NCI-H82 (cell line): ENCODE measurements at places on chromosomes 6 and 20.

DNA sequence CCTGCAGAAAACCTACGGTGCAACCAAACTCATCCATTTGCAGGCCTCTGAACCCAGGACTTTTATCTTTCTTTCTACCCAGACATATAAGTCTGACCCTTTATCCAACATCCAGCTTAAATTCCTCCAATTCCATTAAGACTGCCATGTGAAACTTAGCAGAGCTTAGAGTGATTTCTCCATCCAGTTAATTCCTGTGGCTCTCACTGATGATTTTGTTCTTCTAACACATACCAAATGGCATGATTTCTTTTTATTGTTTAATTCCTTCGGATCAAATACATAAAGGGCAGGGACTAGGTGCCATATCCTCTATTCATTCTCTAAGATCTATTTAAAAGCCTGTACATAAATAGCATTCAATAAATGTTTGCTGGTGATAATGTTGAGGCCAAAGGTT lies 92.9 kb downstream of the TASP1 start:
- DNase-seq: peak; percentile 23

DNA sequence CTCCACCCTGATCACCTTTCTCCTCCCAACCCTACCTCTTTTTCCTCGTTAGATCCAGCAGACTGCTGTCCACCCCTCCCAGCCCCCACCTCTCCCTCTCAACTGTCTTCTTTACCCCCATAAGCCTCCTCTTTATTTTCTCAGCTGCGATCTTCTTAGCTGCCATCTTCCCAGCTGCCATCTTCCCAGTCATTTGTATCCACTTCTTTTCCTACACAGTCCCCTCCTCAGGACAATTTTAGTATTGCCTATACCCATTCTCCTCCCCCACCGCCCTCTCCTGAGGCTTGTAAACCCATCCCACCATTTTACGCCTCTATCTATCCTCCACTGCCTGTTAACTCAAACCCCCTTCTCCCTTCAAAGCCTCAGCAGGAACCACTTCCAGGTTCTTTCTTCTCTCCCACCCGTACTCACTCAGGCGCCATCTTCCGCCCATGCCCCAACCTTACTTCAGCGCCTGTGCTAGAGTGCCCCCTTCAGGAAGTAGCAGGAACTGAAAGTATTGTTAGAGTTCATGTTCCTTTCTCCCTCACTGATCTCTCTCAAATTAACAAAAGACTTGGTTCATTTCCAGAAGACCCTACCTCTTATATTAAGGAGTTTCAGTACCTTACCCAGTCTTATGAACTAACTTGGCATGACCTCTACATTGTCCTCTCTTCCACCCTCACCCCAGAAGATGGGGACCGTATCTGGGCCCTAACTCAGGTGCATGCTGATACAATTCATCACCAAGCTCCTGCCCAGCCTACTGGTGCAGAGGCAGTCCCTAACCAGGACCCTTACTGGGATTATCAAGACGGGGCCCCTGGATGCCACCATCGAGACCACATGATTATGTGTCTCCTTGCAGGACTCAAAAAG lies 236.0 kb downstream of the ADGRG6 start:
- peak; percentile 74 for DNase-seq

GRCh38 chr6:161682982-161683381 lies 409.1 kb upstream of the AGPAT4 start:
- no peak for DNase-seq

GRCh38 chr6:142470421-142470820 lies 168.6 kb downstream of the ADGRG6 start:
- no peak for DNase-seq

GRCh38 chr6:35091346-35092083 lies 49.6 kb downstream of the TCP11 start:
- DNase-seq: no peak

DNA sequence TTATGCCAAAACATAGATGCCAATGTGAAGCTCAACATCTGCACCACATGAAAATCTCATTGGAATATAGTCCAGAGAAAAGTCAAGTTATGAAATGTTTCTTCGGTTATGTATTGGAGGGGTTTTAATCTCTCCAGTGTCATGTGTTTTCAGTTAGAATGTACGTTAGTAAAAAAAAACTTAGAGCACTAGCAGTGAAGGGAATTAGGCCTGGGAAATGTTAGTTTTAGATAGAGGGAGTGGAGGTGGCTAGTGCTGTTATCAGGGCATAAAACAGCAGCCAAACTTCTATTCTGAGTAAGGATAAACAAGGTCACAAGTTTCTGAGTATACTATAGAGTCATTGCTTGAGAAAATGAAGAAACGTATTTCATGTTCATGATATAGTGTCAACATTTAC lies 42.9 kb downstream of the HDGFL1 start:
- no peak for DNase-seq

DNA sequence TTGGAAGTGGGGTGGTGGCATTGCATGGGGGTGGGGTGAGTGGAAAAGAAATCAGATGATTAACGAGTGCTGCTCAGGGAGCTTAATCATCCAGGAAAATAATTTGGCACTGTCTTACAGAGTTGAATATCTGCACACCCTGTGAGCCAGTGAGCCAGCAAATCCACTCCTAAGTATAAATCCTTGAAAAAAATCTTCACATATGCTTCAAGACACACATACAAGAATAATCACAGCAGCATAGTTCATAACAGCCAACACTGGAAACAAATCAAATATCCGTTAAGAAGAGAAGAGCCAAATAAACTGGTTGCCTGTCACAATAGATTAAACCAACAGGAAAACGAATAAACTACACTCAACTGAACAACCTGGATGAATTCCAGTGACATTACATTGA lies 62.8 kb downstream of the SAMD3 start:
- peak; percentile 44 for DNase-seq

- DNase-seq: no peak
Measured at GRCh38 chr6:125198398-125198937, 44.9 kb downstream of the TPD52L1 start.

- no peak for DNase-seq
Measured at GRCh38 chr20:45429618-45430017, 13.7 kb downstream of the PIGT start.

GRCh38 chr6:815348-815738 lies 122.4 kb upstream of the EXOC2 start:
- peak; percentile 12 for DNase-seq

DNA sequence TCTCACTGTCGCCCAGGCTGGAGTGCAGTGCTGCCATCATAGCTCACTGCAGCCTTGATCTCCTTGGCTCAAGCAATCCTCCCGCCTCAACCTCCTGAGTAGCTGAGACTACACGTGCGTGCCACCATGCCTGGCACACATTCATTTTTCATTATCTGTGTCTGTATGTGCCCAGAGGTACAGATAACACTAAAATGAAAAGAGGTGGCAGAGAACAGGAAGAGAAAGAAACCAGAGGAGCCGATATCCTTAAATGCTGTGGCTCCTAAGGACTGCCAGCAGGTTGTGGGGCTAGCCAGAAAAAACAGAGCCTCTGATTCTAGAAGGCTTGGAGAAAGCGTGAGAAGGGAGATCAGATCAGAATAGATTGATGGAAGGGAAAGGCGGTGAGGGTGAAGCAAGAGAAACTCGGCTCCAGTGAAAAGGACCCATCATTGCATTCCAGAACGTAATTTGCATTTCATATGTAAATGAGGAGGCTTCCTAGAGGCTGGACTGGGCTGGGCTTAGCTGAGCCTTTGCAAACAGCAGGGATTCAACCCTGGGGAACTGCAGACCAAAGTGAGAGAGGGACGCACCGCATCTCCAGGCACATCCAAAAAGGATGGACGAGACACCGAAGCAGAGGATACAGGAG lies 64.2 kb downstream of the GCNT2 start:
- no peak for DNase-seq

DNA sequence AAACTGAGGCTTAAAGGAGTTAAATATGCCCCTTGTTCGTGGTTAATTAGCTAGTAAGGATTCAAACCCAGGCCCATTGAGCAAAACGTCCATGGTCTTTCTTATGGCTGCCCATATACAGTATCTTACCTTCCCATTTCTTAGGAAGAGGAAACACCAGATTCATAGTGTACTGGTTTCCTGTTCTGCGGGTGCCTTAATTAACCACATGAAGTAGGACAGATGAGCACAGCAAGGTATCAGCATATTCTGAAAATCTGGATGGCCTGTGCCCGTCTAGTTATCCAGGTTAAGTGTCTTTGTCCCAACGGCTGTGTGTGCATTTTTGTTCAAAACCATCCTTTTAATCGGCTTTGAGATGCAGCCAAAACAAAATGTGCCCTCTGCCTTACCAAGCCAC lies 93.4 kb upstream of the TRAF3IP2 start:
- DNase-seq: no peak

DNA sequence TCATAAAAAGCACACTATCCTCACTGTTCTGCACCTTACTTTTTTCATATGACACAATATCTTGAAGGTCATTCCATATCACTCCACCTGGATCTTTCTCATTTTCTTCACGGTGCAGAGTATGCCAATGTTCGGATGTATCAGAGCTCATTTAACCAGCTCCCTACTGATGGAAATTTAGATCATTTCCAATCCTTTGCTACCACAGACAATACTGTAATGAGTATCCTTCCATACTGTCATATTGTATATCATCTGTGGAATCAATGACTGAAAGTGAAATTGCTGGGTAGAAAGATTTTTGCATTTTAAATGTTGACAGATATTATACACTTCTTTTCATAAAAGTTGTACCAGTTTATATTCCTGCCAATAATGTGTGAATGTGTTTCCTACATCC lies 2.2 kb upstream of the RAB44 start:
- DNase-seq: no peak

DNA sequence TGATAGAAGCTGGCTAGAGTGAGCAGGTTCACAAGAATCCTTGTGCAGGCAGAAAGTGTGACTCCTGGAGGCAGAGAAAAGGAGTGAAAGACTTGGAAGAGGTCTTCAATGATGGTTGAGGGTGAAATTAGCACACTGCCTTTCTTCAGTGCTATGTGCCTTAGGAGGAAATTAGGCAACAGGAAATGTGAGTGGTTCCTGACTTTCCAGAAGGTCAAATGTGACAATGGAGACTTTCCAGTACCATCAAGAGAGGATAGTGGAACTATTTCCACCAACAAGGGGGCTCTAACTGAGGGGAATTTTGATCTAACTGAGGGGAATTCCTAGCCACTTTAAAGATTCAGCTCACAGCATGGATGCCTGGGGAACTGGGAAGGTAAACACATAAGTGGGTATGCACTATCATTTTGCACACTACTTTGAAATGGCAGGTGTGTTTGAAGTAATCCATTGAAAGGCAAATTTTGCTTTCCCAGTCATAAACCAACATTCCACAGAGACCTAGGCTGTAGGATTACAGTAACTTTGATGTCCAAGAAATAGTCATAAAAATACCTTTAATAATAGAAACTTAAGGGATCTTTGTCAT lies 90.0 kb downstream of the PERP start:
- DNase-seq: no peak

DNA sequence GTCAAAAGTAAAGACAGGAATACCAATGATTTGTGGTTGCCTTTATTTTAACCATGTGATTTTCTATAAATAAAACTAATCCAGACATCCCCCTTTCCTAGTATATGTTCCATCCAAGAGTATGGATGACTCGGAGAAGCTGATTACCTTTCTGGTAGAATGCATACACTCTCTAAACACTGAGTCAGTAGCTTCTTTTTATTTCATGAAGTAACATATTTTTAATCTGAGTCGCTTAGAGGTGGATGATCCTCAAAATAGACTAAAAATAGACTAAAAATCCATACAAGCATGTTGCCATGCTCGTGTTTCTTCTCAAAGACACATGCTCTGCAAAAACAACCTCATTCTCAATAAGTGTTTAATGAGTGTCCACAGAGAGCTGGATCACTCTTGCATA lies 263.7 kb downstream of the COL12A1 start:
- DNase-seq: no peak

- DNase-seq: no peak
Measured at GRCh38 chr20:10976051-10976450, 302.3 kb upstream of the JAG1 start.

- DNase-seq: no peak
Measured at GRCh38 chr6:166623318-166623717, 3.7 kb downstream of the RPS6KA2 start.

- no peak for DNase-seq
Measured at GRCh38 chr6:118709859-118710350, 58.5 kb upstream of the CEP85L start.

DNA sequence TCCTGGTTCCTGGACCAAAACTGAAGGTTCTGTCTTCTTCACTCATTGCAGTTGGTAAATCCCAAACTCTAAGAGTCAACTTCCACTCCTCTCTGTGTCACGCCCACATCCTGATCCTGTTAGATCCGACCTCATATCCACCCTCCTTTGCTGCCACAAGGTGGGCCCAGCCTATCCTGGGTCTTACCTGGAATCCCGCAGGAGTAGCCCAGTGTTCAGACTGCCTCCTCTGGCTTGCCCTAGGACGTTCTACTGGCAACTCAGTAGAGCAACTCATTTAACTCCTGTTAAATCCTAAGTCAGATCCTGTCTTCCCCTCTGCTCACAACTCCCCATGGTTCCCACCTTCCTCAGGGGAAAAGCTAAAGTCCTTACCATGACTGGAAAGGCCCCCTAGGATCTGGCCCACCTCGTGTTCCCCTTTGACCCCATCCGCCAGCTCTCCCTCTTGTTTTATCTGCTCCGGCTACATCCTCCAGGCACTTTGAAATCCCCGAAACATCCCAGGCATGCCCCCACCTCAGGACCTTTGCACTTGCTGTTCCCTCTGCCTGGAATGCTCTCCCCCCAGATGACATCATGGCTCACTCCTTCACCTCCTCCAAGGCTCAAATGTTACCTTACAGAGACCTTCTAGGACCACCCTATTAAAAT lies 43.9 kb downstream of the TFEB start:
- DNase-seq: peak; percentile 30

- peak; percentile 92 for DNase-seq
Measured at GRCh38 chr6:33279971-33280511, 3.1 kb downstream of the B3GALT4 start.

- DNase-seq: no peak
Measured at GRCh38 chr20:14700639-14700960, 363.2 kb upstream of the FLRT3 start.

DNA sequence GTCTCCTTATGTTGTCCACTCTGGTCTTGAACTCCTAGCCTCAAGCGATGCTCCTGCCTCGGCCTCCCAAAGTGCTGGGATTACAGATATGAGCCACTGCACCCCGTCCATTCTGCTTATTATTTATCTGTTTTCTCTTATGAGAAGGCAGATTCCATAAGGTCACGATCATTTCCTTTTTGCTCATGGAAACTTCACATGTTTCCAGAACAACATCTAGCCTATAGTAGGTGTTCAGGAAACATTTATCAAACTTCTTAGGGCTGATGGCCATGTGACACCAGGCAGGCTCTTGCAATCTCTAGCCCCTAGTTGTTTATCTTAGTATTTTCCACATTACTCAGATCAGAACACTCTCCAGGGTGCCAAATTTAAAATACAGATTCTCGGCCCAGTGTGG lies 61.2 kb downstream of the ZFP64 start:
- DNase-seq: no peak

- DNase-seq: no peak
Measured at GRCh38 chr6:31356216-31356945, 598 bp downstream of the HLA-B start.

DNA sequence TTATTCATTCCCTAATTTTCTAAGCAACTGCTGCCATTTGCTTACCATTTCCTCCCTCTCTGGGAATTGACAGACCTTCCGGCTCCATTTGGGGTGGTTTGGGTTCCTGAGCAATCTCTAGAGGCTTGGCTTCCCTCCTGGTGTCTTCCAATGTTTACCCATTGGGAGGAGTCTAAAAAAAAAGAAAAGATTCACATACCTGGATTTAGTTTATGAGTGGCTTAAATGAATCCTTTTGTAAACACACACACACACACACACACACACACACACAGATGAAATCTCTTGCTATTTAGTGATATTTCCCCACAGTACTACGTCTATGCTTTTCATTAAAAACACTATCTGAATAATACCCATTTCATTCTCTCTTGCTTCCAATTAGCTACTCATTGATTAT lies 48.3 kb upstream of the TRAF3IP2 start:
- no peak for DNase-seq
